ENCODE measurements at places on chromosomes 2 and 18.

GRCh38 chr2:138255670-138256069 is 245.9 kb upstream of the SPOPL start:
- no peak for DNase-seq

GRCh38 chr2:172200495-172201085 is 97.9 kb upstream of the DLX2 start:
- DNase-seq, result peak; percentile 8

DNA sequence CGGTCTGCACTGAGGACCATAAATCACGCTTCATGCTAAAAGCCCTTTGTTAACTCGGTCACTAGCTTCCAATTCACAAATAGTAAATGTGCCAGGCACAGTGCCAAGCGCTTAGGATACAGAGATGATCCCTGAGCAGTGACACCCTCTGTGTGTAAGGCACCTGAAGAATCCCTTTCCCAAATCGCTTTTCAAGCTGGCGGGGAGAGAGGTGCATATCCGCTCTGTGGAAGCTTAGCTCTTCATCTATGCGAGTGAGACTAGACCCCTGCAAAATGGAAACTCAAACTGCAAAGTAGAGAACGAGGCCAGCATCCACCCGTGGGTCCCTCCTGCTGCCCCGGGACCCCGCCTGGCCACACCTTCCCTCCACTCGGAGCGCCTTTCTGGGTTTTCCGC is 2.4 kb downstream of the PIEZO2 start:
- no peak for DNase-seq

GRCh38 chr18:75809926-75810255 is 382.4 kb upstream of the SMIM21 start:
- no peak for DNase-seq

- no peak for DNase-seq
Measured at GRCh38 chr18:12376034-12376753, 833 bp downstream of the AFG3L2 start.
